Osteocyte (in vitro differentiated cells): ENCODE measurements at places on chromosomes 16 and 17. TPM values are rescaled to one million over a fixed set of nuclear protein-coding genes. Genes with fewer than 3 reads are reported as not detected.

The FKBP10 gene
- total RNA-seq = 408 and 426 TPM in 2 replicates

GRCh38 chr17:40478486-40478885 lies 22.9 kb downstream of the TNS4 start:
- no peaks in the 10 kb centered on the region for H3K27me3 ChIP-seq
- no peaks in the 10 kb centered on the region for H3K36me3 ChIP-seq
- no peak overlapping the region for H3K27ac ChIP-seq
- H3K4me1 ChIP-seq = peaks cover 47% of the 10 kb centered on the region

GRCh38 chr16:81756615-81757356 lies 22.3 kb upstream of the PLCG2 start:
- peaks cover 9% of the 10 kb centered on the region for H3K27me3 ChIP-seq
- H3K4me3 ChIP-seq = no peak overlapping the region
- H3K27ac ChIP-seq = no peak overlapping the region
- H3K36me3 ChIP-seq = no peaks in the 10 kb centered on the region
- H3K4me1 ChIP-seq = no peaks in the 10 kb centered on the region
- DNase-seq = no peak

GRCh38 chr17:35449371-35449931 lies 885 bp upstream of the SLFN13 start:
- peak overlapping the region; percentile 67 for H3K4me3 ChIP-seq
- no peak for DNase-seq
- no peaks in the 10 kb centered on the region for H3K36me3 ChIP-seq
- peaks cover 28% of the 10 kb centered on the region for H3K27me3 ChIP-seq

DNA sequence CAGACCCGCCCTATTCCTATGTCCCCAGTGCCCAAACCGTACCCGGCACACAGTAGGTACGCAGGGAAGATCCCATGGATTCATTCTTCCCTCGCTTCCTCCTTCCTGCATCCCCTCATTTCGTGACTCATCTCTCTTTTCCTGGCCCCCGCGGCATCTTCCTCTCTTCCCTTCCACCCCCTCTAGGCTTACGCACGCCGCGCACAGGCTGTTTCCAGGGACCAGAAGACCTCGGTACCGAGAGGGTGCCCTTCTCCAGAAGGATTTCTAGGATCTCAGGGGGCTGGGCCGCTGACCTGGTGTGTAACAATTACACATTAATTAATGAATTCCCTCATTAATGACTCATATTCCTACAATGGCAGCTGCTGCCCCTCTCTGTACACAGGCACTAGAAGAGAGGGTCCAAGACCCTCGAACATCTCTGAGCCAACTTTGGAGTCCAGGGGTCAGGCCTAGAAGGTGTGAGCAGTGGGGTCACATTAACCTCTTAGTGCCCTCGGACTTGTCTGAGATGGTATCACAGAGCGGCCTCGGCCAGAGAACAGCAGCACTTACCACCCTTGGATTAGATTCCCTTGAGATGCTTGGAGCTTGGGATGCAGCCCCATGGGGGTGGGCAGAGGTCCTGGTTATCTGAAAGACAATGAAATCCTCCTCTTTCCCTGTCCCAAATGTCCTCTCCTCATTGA lies 16.8 kb upstream of the PLLP start:
- no peaks in the 10 kb centered on the region for H3K36me3 ChIP-seq
- peaks cover 3% of the 10 kb centered on the region for H3K27me3 ChIP-seq
- H3K4me3 ChIP-seq = no peak overlapping the region
- DNase-seq = no peak

- peak overlapping the region; percentile 8 for H3K27ac ChIP-seq
- no peaks in the 10 kb centered on the region for H3K27me3 ChIP-seq
- no peak for DNase-seq
Measured at GRCh38 chr17:51050291-51051033, 70.2 kb downstream of the SPAG9 start.

The HOXB6 gene
- total RNA-seq = not detected in 2 replicates

The ZNF174 gene
- total RNA-seq = 13.7 and 14.1 TPM in 2 replicates

- H3K27me3 ChIP-seq = peaks cover 17% of the 10 kb centered on the region
- H3K27ac ChIP-seq = no peak overlapping the region
- no peak overlapping the region for H3K4me3 ChIP-seq
- DNase-seq = no peak
Measured at GRCh38 chr16:80948886-80949493, 57.7 kb downstream of the CMC2 start.

GRCh38 chr17:64025732-64026294 lies 5.4 kb upstream of the ICAM2 start:
- DNase-seq = no peak
- peak overlapping the region; percentile 63 for H3K4me3 ChIP-seq
- peaks cover 4% of the 10 kb centered on the region for H3K4me1 ChIP-seq

DNA sequence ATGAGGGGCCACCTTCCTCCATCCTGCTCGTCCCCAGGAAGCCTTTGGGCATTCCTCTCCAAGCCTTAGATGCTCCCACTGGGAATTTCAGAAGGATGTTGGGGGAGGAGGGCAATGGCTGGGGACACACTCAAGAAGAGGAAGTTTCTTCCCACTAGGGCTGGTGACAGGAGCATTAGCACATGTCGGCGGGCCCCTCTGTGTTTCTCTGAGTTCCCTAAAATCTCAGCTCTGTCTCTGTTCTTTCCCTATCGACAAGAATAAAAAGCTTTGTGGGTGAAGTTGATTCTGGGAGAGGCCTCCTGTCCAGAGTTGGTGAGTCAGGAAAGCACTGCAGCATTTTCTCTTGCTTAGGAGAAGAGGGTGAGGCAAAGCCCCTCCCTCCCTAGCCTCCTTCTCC lies 19.7 kb upstream of the C17orf107 start:
- no peaks in the 10 kb centered on the region for H3K4me1 ChIP-seq
- no peak for DNase-seq
- peaks cover 19% of the 10 kb centered on the region for H3K36me3 ChIP-seq
- no peak overlapping the region for H3K27ac ChIP-seq
- H3K4me3 ChIP-seq = no peak overlapping the region
